Mammary epithelial cell (primary cell): ENCODE measurements at places on chromosomes 5 and 9. TPM values are rescaled to one million over a fixed set of nuclear protein-coding genes. Genes with fewer than 3 reads are reported as not detected.

GRCh38 chr9:22156586-22156985 is 147.5 kb upstream of the CDKN2B start:
- no peak for DNase-seq

Gene HSPB3
- total RNA-seq, result not detected in 2 replicates

DNA sequence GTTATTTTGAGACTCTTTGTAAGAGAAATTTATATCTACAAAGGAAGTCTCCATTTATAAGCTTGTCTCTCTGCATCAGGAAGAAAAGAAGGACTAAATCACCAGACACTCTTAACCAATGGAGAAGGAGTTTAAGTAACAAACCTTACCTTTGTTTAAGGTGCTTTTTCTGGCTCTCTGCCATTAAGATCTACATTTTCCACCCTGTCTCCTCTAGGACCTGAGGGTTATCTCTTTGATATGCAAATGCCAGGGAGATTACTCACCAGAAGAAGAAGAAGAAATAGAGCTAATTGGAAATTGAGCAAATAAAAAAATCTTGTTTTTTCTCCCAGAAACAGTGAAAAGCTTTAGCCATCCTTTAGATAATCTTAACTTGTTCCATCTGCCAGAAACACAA is 60.9 kb downstream of the CDKN2A start:
- peak; percentile 14 for DNase-seq

GRCh38 chr5:142095651-142096330 is 12.8 kb upstream of the NDFIP1 start:
- no peak for DNase-seq

GRCh38 chr5:122751293-122751782 is 23.5 kb upstream of the SNX2 start:
- peak; percentile 96 for DNase-seq

Gene CARTPT
- total RNA-seq, result not detected
